NCI-H460 (cell line): ENCODE measurements at places on chromosomes 4 and X.

DNA sequence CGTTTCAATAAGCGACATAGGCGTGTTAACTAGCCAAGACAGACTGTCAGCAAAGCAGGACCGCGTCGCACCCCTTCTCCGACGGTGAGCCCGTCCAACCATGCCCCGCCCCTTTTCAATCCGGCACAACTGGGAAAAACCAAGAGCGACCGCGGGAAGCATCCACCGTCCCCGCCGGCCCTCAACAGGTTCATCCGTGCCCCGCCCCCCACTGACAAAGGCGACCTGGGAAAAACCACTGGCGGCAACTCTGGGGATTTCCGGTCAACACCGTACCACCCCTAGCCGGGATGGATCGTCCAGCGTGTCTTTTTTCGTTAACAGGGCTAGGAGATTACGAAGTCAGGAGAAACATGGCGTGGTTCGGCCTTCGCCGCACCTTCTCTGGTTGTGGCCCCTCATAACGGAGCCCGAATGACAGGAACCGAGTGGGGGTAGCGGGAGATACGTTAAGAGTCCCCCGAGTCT is 377 bp downstream of the TIMM17B start:
- DNase-seq, result peak; percentile 62

DNA sequence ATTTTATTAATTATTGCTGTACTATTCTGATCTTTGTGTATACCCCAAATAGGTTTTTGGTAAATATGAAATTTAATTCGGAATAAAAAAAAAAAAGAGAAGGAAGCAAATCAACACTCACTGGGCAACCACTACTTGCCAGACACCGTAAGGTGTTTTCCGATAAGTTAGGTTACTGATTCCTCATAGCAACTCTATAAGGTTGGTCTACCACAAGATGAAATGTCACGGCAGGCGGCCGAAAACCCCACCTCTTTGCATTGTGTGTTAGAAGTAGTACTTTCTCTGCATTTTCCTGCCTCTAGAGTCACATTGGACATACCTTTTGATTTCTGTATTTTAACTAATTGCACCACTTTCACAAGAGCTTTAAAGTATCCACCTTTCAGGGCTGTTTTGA is 44.5 kb upstream of the RASGEF1B start:
- DNase-seq, result no peak

- no peak for DNase-seq
Observed at GRCh38 chr4:116243431-116243830, 841.9 kb downstream of the TRAM1L1 start.

DNA sequence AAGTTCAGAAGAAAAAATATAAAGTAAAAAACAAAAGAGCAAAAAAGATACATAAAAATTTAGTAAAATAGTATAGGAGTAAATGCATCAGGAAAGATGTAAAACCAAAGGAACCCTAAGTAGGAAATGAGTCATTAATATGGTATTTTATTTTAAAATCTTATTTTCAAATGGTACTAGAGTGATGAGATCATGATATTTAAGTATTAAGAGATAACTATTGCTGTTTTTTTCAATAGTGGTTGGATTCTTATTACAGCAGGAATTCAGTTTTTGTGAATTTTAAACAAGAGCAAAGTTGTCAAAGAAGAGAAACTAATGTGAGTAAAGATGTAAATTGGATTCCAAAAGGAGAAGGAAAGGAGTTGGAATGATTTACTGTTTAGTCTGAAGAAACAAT is 20.0 kb downstream of the EMCN start:
- DNase-seq, result no peak

GRCh38 chr4:125776146-125776545 is 461.4 kb downstream of the FAT4 start:
- no peak for DNase-seq

DNA sequence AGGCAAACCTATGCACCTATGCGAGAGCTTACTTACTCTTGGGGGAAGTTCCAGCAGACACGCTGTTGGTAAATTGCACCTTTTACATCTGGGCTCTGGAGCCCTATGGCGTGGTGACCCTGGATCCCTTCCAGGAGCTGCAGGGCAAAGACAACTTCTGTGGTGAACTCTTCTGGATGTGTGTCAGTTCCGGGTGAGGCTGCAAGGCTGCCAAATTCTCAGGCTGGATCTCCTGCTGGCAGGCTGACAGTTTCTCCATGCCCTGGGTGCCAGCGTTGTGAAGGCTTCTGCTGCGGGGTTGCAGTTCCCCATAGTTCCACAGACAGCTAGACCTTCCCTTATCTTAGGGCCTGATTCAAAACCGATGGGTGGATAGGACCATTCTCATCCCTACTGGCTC is 37.9 kb downstream of the RAP2C start:
- no peak for DNase-seq

DNA sequence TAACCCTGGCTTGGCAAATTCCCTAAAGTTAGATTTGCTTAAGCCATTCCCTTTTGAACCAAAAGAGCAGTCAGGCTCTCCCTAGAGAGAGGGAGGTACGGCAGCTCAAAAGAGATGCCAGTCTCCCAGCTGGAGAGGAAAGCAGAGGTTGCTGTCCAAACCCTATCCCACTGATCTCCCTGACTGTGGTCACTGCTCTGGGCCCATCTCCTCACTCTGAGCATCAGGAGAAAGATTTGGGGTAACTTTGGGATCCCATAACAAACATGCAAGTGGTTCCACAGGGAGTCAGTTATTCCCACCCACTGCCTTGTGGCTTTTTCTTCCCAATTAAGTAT is 17.1 kb downstream of the ACSL1 start:
- no peak for DNase-seq

- DNase-seq, result no peak
Observed at GRCh38 chr4:2095236-2096072, 36.3 kb downstream of the NAT8L start.

DNA sequence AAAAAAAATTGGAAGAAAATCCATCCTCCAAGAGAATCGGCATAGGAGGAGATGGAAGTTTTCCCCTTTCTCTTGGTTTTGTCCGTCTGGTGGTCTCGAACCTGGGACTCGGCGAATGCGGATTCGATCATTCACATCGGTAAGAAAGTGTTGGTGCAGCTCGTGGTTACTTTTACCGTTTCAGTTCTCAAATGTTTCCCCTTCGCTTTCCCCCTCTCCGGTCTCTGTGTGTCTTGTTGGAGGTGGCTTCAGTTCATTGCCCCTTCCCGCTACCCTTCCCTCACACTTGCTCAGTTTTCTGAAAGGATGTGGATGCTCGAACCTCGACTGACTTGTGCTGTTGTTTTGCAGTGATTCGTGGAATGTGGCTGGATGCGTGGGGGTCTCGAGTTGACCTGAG is 840 bp downstream of the GRID2 start:
- DNase-seq, result no peak

- DNase-seq, result no peak
Observed at GRCh38 chr4:144644368-144645101, 1.4 kb upstream of the HHIP start.

DNA sequence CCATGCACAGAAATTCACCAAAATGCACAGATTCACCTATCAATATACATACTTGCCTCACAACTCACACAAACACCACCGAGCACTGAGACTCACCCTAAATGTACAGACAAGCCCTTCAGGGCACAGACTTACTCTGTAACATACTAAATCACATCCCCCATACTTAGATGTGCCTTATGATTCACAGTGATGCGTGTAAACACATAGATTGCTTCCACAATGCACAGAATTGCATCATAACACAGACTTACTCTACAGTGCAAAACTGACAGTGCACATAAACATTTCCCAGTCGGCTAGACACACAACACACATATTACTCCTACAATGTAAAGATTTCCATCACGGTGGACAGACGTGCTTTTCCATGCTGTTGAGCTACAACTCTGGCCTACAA is 6.2 kb downstream of the LINC00632 start:
- peak; percentile 70 for DNase-seq

- no peak for DNase-seq
Observed at GRCh38 chrX:105121186-105121585, 99.3 kb downstream of the TEX13A start.
